Retina (tissue), 1 donor: ENCODE measurements at places on chromosomes 2 and 18.

- no peak for DNase-seq
Measured at GRCh38 chr2:236795169-236795860, 225.7 kb downstream of the ACKR3 start.

DNA sequence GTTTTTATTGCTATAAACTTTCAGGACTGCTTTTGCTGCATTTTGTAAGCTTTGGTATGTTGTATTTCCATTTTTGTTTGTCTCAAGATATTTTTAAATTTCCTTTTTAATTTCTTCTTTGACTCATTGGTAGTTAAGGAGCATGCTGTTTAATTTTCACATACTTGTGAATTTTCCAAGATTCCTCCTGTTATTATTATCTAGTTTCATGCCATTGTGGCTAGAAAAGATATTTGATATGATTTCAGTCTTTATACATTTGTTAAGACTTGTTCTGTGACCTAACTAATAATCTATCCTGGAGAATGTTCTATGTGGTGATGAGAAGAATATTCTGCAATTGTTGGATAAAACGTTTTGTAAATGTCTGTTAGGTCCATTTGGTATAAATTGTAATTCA is 62.1 kb downstream of the NUP35 start:
- DNase-seq: no peak

DNA sequence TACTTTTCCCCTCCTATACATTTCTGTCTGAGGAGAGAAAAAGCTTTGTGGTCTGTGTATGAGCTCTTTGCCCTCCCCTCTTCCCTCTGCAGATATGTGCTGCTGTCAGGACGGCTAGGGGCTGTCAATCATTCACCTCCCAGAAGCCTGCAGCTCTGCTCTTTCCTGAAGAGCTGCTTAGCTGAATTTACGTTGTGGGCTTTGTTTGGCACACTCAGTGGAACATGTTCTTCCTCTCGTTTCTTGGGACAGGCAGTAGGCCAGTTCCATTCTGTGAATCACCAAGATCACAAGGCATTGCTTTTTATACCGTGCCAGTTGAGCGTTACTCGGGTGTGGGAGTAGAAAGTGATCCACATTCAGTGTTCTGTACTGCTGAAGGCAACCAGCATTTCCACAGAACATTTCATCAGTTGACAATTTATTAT is 136.7 kb downstream of the LAMA3 start:
- DNase-seq: no peak

- no peak for DNase-seq
Measured at GRCh38 chr2:112253261-112253815, 1.5 kb downstream of the ZC3H8 start.

- peak; percentile 5 for DNase-seq
Measured at GRCh38 chr2:123303731-123304130, 721.4 kb upstream of the CNTNAP5 start.

DNA sequence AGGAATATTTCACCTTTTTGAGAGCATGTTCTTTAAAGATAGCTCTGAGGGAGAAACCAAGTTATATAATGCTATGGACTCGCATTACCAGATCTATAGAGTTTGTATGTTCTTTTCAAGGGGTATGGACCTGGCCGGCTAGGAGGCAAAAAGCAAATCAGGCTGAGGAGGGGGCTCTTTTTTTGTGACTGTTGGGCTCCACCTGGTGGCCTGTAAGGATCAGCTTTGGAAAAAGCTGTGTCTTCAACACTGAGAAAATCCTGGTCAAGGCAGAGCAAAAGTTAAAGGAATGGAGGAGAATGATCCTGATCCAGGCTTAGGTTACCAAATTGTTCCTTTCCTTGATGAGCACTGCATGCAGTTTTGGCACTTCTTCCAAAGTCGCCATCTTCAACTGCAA is 180.5 kb downstream of the DIS3L2 start:
- peak; percentile 38 for DNase-seq
